Endothelial cell (in vitro differentiated cells): ENCODE measurements at places on chromosomes 1 and 21.

DNA sequence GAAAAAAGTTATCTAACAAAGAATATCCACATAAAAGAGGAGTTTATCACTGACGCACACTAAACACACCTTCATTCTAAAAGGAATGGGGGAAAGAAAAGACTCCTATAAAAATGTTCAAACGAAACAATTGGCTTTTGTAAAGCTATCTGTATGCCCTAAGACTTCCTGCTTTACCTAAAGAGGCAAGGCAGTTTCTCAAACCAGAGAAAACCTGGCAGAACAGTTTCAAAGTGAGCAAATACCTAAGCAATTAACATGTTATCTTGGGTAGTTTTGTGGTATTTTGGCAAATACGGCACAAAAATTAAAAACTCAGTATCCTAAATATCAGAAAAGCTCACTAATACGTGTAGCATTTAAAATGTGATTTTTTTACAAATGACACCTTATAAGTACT lies 1.9 kb downstream of the PUM1 start:
- no peak for DNase-seq

DNA sequence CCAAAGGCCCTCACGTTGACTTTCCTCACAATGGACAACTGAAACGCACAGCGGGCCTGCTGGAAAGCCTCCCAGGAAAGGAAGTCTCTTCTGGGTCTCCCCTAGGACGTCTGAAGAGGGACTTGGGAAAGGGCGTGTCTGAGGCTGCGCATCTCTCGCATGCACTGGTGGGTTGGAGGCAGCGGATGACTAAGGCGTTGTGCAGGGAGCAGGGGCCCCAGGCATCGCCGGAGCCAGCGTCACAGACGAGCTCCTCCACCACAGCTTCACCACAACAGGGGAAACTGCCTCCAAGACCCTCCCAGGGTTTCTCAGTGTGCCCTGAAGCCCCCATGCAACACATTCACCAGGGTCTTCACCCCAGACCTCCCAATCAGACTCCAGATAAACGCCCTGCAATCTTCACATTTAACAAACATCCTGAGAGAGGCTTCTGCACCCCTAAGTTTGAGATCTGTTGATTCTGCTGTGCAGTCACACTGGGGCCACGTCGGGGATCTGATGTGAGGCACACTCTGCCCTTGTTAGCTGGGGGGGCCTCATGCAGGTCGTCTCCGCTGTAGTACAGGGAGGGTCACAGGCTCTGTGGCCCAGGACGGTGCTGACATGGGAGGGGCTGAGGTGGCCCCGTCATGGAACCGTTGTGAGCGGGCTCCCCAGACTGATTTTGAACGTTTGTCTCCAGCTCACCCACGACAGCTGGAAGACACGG lies 7.0 kb upstream of the TFF1 start:
- no peak for DNase-seq

DNA sequence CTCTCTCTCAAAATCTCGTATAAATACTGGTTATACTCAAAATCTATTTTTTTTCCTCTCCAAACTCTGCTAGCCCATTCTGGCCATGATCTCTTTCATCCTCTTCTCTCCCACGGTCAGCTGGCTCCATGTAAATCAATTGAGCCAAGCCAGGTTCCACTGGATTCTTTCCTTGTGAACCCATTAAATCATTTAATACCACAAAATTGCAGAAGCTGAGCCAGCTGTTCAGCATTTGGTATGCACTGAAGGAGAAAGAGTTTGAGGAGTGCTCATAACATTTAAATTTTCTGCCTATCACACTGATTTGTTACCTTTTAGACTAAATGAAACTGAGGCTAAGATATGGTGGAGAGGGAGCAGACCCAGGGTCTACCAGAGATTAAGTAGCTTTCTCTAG lies 29.1 kb upstream of the TADA1 start:
- DNase-seq, result no peak

- DNase-seq, result no peak
Measured at GRCh38 chr1:199780948-199781670, 246.4 kb upstream of the NR5A2 start.

DNA sequence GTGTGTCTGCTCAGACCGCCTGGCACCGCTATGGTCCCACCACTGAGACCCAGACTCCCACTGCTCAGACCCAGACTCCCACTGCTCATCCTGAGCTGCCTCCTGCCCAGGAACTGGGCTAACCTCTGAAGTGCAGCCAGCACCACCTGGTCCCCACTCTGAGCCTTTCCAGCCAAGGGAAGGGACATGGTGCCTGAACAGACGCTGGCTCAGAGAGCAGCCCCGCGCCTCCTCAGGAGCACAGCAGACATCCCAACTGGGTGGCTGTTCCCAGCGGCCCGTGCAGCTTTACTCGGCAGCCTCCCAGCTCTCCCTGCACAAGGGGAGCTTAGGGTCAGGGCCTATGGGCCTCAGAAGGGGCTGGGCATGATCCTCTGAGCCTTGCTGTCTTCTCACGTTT lies 27.8 kb upstream of the CNTN2 start:
- DNase-seq, result no peak
